ENCODE measurements at places on chromosomes 16 and 17.
A peak's percentile ranks its signal among the peaks of the same experiment; 100 is the strongest.

DNA sequence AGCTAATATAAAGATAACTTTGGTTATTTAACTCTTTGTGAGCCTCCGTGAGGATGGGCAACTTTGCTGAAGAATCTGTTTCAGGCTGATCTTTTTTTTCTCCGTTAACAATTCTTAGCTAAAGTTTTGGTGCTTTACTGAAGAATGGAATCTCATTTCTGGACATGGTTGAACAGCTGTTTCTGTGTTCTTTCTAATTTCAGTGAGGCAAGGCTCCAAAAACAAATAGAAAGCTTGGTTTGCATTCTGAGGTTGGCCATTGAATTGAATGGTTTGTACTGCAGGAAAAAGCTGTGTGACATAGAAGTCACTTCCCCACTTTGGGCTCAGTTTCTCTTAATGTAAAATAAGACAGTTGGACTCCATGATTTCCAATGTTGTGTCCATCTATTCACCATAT, 22.3 kb upstream of the HLF start:
- DNase-seq, result no peak

DNA sequence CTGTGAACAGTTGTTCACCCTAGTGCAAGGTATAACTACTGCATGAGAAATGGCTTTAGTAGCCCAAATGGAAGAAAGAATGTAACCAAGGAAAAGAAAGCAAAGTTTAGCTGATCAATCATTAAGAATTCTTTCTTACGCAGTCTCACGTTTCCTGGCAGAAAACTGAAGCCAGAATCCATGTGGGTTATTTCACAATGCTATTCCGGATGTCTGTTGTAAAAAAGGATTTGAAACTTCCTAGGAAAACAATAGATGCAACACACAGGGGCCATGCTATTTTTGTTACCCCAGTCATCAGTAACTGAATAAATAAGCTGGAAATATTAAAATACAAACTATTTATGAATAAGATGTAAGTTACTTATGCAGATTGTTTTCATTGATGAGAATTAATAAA, 802.5 kb downstream of the CDH8 start:
- DNase-seq, result no peak

DNA sequence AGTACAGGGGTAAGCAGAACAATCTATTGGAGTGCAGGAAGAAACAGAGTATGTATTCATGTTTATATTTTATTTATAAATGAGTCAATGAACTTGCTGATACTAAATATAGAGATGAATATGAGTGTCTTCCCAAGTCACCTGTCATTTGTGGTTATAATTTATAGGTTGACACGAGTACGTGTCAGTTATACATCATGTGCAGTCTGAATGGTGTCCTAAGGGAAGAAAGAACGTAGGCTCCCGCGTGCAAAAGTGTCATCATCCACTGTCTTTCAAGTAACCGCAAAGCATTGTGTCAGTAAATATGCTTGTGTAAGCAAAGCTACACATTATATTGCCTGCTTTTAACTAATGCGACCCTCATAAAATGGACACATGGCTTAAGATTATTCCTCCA, 786.1 kb downstream of the KCNJ2 start:
- no peak for DNase-seq

- DNase-seq, result no peak
These were observed 751.8 kb downstream of the CDH11 start for GRCh38 chr16:64370112-64370511.

DNA sequence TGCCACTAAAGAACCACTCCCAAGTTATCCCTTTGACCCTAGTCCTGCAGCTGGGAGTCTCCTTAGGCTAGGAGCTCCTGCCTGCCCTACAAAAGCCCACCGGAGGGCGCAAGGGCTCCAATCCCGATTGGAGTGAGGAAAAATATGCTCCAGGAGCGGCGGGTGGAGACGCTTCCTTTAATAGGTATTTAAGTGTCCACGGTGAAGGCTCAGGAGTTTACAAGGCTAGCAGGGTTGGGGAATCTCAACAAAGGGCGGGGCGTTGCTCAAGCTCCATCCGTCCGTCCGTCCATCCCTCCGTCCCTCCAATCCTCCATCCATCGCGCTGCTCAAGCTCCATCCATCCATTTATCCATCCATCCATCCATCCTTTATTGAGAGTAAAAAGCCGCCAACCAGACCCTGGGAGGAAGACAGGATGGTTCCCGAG, 556 bp upstream of the SPNS1 start:
- DNase-seq, result peak; percentile 34

DNA sequence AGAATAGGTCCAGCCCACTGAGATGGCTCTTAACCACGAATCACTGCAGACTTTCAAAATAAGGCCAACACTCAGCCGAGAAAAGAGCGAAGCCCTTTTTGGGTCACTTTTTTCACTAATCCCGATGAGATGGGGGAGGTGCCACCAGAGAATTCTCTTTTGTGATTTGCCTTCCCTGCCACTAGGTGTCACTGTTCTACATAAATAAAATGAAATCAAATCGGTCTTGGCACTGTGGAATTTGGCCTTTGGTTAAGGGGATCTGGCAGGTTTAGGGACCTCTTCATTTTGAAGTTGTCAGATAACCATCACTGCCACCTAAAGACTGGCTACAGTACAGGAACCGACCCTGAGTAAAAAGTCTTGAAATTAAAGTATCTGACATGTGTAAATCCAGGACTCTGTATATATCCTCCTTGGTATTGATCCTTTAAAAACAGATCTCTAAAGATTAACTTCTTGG, 147.0 kb downstream of the HS3ST4 start:
- no peak for DNase-seq

DNA sequence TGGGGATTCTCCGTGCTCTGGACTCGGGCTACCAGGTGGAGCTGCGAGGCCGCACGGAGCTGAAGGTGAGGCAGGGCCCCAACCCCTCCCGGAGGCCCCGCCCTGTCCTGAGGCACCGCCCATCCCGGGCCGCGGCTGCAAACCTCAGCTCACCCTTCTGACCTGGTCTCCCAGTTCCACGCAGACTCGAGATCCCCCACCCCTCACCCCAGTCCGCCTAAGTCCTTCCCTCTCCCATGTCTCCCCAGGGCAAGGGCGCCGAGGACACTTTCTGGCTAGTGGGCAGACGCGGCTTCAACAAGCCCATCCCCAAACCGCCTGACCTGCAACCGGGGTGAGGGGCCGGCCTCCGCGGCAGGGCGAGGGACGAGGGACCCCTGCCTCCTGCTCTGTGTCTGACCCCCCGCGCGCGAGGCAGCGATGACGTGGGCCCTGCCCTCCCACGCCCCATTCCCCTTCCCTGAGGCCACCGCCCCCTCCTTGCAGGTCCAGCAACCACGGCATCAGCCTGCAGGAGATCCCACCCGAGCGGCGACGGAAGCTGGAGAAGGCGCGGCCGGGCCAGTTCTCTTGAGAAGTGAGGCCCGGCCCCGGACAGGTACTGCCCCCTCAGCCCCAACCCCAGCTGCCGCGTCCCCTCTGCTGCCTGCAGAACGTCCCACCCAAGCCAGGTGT, 13.7 kb downstream of the GUCY2D start:
- DNase-seq, result no peak

DNA sequence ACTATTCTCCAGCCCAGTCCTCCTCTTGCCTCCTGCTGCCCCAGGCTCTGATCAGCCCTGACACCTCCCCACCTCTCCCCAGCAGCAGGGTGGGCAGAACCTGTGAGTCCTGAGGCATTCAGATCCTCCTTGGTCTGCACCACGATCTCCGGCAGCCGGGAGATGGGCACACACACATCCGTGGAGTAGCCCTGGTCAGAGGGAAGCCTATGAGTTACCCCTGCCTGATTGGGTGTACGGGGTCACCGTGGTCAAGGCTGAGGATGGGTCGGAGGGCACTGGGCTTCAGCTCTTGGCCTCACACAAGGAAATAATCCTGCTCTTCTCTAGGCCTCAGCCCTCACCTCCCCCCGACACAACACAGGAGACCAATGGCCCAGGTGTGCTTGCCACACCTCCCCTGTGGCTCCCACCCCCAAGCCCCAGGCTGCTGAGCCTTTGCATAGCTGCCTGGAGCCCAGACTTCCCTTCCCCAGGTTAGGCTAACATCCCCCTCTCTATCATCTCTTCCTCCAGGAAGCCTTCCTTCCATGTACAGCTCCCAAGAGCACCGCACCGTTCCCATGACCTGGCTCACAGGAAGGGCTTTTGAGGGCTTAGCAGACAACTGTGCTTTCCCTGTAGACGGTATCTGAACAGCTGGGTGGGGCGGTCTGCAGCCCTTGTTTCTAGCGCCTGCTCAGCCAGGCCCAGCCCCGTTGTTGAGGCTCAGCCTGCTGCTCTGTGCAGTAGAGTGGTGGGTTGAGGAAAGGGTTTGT, 3.7 kb downstream of the LDHD start:
- no peak for DNase-seq

- no peak for DNase-seq
These were observed 5.3 kb downstream of the CBX4 start for GRCh38 chr17:79833744-79834564.

- no peak for DNase-seq
These were observed 460.4 kb upstream of the EEF2KMT start for GRCh38 chr16:5557966-5558365.

Data from retinal pigment epithelial cell (primary cell).